ENCODE measurements at places on chromosomes 5 and 9. TPM values are rescaled to one million over a fixed set of nuclear protein-coding genes. Genes with fewer than 3 reads are reported as not detected.
A peak's percentile ranks its signal among the peaks of the same experiment; 100 is the strongest.

DNA sequence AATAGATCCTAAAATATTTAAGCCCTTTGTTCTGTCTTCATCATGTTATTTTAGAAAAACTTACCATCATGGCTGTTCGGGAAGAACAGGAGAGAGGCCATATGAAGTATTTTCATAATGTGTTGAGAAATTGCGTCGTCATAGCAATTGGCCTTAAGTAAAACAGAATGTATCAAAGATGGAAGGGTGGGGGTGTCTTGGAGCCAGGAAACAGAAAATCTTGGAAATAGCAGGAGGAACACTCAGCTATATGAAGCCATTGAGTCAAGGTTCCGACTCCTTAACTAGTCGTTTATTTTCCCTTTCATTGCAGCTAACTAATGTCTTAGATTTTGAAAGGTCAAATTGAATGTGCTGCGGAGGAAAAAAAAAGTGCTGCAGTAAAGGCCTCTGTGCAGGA, 1.3 kb downstream of the SPTAN1 start:
- DNase-seq = peak; percentile 75

- DNase-seq = no peak
These were observed 182.4 kb downstream of the NFIB start for GRCh38 chr9:14131356-14132088.

- no peak for DNase-seq
These were observed 241.2 kb downstream of the FAM114A2 start for GRCh38 chr5:153797484-153797883.

- no peak for DNase-seq
These were observed 118.6 kb downstream of the KDM4C start for GRCh38 chr9:6876195-6876894.

DNA sequence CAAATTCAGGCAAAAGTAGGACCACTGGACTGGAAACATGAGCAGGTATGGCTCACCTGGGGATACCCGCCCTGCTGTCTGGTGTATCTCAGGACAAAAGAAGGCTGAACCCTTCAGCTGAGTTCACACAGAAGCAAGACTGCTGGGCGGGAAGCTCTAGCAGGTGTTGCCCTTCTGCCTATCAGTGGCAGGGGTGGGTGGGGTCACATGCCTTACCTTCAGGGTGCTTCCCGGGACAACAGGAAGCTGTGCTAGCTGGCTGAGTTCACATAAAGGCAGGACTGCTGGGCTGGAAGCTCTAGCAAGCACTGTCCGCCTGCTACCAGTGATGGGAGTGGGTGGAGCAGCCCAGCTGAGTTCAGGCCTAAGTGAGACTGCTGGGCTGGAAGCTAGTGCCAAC, 498.8 kb upstream of the ZNF608 start:
- no peak for DNase-seq

DNA sequence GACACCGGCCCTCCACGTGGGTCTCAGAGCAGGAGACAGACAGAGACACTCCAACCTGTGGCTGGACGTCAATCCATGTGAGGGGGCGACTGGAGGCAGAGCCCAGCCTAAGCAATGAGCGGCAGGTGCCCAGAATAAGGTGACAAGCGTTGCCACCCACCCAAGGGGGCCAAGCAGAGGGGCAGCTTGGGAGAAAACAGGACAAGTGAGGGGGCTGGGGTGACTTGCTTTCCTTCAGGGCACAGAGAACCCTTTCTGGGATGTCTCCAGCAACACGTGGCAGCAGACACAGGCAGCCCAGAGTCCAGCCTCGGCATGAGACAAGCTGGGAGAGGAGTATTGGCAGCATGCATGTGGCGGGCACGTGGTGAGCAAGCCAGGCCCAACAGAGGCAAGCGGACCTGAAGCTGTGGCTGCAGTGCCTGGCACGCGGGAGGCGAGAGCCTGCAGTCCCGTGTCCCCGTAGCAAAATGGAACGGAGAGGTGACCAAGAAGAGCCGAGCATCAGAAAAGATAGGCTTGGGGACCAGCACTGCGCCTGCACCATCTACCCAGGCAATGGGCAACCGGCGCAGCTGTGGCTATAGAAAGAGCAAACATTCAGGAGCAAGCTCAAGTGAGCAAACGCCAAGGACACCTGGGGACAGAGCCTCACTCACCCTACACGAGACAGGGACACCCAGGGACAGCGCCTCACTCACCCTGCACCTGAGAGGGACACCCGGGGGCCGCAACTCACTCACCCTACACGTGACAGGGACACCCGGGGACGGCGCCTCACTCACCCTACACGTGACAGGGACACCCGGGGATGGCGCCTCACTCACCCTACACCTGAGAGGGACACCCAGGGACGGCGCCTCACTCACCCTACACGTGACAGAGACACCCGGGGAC, 6.2 kb downstream of the TERT start:
- DNase-seq = no peak

DNA sequence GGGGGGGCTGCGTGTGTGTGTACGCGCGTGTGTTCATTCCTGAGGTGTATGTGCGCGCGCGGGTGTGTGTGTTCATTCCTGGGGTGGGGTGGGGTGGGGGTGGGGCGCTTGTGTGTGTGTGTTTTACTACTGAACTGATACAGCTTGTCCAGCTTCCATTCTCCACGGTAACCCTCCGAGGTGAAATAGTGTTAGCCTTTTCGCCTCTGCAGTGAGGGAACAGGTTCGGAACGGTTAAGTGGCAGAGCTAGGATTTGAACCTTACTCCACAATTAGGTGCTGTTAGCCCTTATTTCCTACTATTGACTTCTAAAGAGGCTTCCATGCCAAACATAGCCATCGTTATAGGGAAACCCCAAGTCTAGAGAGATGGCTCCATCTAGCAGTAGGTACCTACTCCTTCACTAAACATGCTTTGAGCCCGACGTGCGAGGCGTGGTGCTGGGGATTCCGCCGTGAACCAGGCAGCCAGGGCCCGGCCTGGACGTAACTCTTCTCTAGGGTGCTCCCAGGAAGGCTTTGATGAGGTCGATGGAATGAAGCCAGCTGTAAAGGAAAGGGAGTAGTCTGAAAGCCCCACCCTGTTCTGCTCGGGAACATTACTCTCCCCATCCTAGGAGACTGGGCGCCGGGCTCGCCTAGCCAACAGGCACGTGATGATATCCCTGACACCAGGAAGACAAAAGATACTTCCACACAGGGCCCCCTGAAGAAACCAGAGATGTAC, 782 bp upstream of the SKP1 start:
- DNase-seq = peak; percentile 57

- DNase-seq = peak; percentile 78
These were observed 513.1 kb downstream of the PDE4D start for GRCh38 chr5:59380350-59380951.

DNA sequence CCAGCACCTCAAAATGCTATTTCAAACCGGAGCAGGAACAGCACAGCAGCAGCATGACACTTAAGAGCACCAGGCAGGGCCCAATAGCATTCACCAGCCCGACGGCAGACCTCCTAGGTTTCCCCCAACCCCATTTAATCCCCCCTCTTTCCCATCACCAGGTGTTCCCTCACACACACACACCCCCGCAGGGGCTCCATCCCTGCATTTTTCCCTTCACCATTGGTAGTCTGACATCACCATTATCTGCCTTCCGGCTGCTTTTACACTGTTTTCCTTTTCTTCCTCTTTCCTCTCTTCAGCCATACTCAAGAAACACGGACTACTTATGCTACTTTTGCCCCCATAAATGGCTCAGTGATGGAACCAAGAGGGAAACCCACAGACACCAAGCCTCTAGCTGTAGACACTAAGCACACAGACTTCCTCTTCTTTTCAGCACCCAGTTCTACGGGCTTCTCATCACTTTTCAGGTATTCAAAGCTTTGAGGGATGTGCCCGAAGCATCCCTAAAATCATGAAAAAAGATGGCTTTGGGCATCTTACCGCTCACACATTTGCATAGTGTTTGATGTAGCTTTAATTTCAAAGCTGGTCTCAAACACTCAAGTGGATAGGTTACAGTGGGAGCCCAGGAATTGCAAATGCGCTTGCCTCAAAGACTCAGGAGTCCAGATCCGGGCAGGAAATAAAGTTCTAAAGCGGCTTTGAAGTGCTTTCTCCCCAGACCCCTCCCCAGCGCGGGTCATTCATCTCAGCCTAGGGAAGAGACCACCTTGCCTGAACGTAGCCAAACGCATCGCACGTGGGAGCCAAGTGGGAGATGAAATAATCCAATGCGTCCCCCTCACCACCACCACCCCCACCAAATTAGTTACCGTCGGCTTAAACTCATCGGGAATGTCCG, 141.5 kb downstream of the TSSK1B start:
- peak; percentile 41 for DNase-seq

DNA sequence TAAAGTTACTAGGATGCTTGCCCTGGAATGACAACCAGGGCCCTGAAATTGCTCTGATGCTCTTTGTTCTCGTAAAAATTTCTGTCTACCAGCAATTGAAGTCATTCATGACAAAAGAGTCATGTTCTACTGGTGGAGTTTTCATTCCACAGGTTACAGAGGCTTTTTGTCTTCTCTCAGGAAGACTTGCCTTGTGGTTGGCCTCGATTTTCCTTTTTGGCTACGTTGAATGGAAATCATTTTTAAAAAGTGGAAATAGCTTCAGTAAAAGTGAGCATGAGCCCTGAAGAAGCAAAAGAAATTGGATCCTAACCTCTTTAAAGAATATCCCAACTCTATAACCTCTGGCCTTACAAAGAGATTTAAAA, 255.2 kb downstream of the AOPEP start:
- DNase-seq = no peak

GRCh38 chr9:121141706-121142105, 60.0 kb downstream of the RAB14 start:
- no peak for DNase-seq

- DNase-seq = peak; percentile 92
These were observed 26.5 kb downstream of the OGN start for GRCh38 chr9:92377876-92378275.

GRCh38 chr5:159414021-159414420, 83.7 kb upstream of the IL12B start:
- no peak for DNase-seq

DNA sequence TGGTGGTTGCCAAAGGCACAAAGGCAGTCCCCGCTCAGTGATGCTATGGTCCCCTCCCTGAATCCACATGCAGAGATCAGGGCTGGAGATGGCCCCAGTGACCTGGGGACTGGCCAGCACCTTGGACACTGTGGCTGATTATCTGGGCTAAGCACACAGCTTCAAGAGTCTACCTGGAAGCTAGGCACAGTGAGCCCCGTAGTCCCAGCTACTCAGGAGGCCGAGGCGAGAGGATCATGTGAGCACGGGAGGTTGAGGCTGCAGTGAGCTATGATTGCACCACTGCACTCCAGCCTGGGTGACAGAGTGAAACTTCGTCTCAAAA, 8.3 kb upstream of the SCGB3A1 start:
- no peak for DNase-seq

- DNase-seq = peak; percentile 44
These were observed 70.9 kb downstream of the PTTG1 start for GRCh38 chr5:160492565-160492964.

- DNase-seq = no peak
These were observed 103.2 kb upstream of the BASP1 start for GRCh38 chr5:17114233-17114632.

DNA sequence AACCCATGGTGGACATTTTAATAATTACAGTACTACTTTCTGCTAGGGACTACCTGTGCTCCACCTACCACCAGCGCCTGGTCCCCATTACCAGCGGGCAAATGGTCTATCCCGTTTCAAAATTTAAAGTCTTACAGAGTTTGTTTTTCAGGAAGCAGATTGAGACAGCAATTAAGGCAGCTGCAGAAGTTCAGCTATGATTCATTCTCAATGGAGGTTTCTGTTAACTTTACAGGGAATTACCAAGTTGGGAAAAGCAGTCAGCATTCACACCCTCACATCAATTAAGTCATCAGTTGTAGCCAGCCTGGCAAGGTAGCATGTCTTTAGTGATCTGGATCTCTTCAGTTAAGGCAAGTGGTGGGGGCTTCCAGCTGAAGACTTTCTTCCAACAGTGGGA, 410.6 kb upstream of the DAB2 start:
- no peak for DNase-seq

DNA sequence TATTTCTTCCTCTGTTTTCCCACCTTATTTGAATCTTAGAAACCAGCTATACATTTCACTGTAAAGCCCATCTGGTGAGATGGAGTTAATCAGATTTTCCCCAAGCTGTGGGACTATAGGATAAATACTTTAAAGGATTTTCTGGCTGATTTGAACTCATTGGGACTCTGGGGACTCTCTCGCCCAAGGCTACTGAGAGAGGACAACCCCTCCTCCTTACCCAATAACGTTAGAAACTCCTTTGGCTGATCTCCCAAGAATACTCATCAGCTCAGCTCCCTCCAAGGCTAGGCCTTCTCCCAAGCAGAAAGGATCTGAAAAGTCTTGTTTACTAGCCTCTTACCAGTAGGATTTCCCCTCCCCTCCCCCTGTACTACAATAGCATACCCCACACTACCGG, 1.5 kb upstream of the GLRA1 start:
- no peak for DNase-seq

- no peak for DNase-seq
These were observed 112.1 kb downstream of the BASP1 start for GRCh38 chr5:17329571-17329970.

DNA sequence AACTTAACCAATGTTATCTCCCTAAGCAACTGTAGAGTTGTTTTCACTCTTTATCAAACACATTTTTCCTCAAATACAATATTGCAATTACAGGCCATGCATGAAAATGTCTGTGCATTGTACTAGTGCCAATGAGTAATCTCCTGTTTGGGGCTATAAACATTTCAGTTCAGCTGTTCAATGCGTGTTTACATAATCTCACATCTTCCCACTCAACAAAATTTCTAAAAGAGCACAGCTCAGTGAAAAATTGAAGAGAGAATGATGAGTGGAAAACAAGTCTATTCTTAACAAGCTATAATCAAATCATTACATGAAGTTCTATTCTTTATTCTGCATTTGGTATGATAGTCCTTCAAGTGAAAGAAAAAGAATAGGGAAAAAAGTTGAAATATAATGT, 780.5 kb upstream of the CDH9 start:
- DNase-seq = no peak

DNA sequence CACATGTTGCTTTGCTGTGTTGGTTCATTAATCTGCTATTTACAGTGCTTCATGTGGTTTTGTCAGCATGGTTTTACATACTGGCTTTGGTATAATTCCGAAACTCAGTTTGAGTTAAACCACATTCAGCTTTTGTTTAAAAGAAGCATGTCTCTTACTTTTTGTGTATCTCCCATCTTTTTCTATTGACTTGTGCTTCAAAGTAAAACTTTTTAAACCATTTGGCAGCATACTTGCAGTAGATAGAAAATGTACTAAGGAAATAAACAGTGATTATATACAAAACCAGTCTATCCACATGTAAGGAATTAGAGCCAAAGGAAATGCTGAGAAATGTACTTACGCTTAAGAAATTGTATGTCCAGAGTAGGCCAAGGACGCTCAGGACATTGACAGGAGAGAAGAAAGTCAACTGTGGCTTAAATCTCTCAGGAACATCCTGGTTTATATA, 286.9 kb downstream of the ARHGEF28 start:
- DNase-seq = peak; percentile 90

Gene PCDHB2
- 6.5 TPM for total RNA-seq

Gene RNF180
- total RNA-seq = 27.4 TPM

Gene CREB3
- total RNA-seq = 41.9 TPM

Gene GARIN3
- not detected for total RNA-seq

Gene MLANA
- total RNA-seq = 1.2 TPM

Gene C8G
- total RNA-seq = not detected

Gene FOXD4L6
- not detected for total RNA-seq

Gene HSPA5
- total RNA-seq = 69.3 TPM

Gene ICE1
- 39.7 TPM for total RNA-seq

Gene PCDHGA3
- total RNA-seq = 2.2 TPM

Gene PSMB7
- 100 TPM for total RNA-seq

Data from umbilical cord (tissue), 2 donors.